ENCODE measurements at places on chromosomes 16 and 17. TPM values are rescaled to one million over a fixed set of nuclear protein-coding genes. Genes with fewer than 3 reads are reported as not detected.

DNA sequence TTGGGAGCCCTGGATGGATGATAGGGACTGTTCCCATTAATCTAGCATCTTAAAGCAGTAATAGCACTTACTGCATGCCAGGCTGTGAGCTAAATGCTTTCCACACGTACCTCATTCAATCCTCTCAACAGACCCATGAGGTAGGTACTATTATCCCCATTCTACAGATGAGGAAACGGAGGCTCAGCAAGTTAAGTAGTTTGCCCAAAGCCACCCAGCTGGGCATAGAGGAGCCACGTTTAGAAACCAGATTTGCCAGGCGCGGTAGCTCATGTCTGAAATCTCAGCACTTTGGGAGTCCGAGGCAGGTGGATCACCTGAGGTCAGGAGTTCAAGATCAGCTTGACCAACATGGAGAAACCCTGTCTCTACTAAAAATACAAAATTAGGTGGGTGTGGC is 2.0 kb upstream of the RAI1 start:
- DNase-seq, result no peak

GRCh38 chr17:11300738-11301137 is 59.7 kb downstream of the SHISA6 start:
- no peak for DNase-seq

DNA sequence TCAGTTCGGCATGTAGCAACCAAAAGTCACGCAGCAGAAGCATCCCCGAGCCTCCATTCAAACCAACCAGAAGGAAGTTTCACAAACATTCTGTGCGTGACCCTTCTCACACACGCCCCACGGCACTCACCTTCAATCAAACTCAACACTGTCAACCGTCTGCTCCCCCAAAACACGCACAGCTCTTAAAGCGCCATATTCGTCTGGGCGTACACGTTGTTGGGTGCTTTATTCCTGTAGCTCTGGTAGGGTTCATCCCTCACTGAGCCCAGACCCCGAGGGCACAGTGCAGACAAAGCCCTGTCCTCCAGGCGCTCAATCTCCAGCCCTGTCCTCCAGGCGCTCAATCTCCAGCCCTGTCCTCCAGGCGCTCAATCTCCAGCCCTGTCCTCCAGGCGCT is 2.2 kb downstream of the RAB40B start:
- DNase-seq, result peak; percentile 16

DNA sequence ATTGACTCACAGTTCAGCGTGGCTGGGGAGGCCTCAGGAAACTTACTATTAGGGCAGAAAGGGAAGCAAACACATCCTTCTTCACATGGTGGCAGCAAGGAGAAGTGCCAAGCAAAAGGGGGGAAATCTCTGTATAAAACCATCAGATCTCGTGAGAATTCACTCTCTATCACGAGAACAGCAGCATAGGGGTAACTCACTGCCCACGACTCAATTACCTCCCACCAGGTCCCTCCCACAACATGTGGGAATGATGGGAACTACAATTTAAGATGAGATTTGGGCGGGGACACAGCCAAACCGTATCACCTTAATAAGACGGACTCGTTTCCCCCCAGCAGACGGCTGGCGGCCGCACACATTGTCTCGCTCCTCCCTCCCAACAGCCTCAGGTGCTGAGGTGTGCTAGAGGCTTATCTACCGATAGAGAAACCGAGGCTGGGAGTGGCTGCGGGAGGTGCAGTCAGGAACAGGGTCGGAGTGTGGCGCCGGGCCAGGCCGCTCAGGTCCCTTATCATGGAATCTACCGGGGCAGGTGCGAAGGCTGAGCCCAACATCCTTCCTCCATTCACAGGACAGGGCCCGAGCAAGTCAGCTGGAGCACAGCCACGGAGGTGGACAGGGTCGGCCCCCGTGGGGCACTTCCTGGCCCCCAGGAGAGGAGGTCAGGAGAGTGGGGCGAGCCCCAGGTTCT is 4.9 kb upstream of the ZG16B start:
- DNase-seq, result no peak

GRCh38 chr16:68668266-68668665 is 23.2 kb downstream of the CDH3 start:
- no peak for DNase-seq

DNA sequence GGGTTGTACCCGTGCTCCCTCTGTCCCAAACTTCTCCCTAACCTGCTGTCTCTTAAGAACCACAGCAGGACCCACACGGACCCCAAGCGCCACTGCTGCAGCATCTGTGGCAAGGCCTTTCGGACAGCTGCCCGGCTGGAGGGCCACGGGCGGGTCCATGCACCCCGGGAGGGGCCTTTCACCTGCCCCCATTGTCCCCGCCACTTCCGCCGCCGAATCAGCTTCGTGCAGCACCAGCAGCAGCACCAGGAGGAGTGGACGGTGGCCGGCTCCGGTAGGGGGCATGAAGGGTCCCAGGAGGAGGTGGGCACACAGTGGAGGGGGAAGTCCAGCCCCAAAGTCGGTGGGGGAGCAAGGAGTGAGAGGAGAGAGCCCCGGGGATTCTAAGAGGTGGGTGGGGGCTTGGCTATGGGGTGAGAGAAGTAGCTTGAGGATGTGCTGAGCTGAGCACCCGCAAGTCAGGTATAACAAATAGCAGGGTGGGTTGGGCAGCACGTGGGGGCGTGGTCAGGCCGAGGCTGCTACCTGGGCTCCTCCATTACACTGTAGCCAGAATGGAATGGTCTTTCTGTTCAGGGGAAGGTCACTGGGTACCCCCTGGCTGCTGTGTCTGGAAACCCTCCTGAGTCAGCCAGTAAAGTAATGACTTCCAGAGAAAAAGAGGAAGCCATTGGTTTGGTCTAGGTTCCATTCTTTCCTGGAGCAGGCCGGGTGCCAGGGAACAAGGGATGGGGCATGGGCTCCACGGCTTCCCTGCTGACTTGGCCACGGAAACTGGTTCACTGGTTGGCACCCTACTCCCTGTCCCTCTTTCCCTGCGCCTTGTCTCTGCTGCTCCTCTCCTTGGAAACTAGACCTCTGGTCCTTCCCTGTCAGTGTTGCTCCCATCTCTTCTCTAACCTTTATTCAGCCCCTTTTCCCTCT is 7.1 kb downstream of the PRSS53 start:
- peak; percentile 69 for DNase-seq

- no peak for DNase-seq
These were observed 3.6 kb upstream of the TUBG2 start for GRCh38 chr17:42655528-42655927.

DNA sequence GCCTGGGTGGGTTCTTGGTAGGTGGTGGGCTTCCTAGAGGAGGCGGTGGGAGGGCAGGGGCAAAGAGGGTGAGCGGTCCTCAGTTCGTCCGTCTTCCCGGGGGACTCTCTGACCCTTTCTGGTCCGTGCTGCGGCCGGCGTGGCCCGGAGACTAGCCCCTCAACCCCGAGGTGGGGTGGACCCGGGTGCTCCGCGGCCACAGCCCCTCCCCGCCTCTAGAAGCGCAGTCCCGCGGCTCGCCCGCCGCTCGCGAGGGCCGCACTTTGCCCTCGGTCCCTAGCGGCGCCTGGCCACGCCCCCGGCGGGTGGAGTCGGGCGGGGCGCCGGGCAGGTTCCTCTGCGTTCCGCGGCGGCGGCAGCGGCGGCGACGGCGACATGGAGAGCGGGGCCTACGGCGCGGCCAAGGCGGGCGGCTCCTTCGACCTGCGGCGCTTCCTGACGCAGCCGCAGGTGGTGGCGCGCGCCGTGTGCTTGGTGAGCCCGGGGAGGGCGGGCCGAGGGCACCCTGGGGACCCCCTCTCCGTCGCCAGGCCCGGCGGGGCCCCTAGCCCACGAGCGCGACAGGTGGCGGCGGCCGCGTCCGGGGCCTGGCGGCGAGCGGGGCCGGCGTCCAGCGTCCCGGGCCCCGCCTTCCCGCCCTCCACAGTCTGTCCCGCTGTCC is at the start of gene SYNGR2:
Gene SYNGR2, plus strand, starts transcription at position 340 of the 661 bp plus-strand sequence. Its CDS starts 36 bp downstream, at position 376.
- peak; percentile 94 for DNase-seq

DNA sequence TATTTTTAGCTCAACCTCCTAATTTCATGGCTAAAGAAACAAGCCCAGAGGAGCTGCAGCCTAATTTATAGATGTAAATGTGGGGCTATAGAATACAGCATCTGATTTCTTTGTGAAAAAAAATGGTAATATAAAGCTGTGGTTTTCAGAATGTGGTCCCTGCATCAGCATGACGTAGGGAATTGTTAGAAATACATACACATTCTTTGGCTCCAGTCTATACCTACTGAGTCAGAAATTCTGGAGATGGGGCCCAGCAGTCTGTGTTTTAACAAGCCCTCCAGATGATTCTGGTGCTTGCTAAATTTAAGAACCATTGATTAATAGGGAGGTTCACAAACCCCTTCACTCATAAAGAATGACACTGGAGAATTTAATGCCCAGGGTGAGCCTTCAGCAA is 18.1 kb upstream of the MYH8 start:
- DNase-seq, result no peak

DNA sequence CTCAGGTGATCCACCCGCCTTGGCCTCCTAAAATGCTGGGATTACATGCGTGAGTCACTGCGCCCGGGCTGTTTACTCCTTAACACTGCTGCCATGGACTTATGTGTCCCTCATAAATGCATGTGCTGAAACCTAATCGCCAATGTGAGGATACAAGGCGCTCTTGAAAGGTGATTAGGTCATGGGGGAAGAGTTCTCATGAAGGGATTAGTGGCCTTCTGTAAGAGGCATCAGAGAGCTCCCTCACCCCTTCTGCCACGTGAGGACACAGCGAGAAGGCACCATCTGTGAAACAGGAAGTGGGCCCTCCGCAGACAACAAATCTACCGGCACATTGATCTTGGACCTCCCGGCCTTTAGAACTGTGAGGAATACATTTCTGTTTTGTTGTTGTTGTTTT is 19.1 kb downstream of the ITPRIPL2 start:
- peak; percentile 65 for DNase-seq

DNA sequence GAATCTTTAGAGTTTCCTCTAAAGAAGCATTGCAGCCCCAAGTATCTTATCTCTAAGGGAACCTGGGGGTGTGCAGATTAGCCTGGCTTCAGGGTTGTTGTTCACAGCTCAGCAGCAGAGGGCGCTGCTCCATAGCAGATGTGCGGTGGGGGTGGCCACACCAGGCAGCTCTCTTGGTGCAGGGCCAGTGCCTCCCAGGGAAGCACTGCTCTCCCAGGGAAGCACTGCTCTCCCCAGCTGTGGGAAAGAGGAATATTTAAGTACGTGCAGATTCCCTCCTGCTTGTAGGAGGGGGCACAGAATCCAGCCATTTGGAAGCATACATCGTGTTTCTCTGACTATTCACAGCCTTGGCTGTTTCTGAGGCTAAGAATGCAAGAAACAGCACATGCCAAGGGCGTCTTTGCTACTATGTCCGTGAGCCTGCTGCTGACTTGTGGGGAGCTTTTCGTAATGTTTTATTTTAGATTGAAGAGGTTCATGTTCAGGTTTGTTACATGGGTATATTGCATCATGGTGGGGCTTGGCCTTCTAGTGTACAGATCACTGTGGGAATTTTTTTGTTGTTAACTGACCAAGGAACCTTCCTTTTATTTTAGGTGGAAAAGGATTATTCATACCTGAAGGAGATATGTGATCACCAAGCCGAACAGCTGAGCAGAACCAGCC is 217.8 kb downstream of the SPECC1 start:
- DNase-seq, result peak; percentile 95

- DNase-seq, result peak; percentile 89
These were observed 5.0 kb upstream of the SPATA20 start for GRCh38 chr17:50541716-50542688.

DNA sequence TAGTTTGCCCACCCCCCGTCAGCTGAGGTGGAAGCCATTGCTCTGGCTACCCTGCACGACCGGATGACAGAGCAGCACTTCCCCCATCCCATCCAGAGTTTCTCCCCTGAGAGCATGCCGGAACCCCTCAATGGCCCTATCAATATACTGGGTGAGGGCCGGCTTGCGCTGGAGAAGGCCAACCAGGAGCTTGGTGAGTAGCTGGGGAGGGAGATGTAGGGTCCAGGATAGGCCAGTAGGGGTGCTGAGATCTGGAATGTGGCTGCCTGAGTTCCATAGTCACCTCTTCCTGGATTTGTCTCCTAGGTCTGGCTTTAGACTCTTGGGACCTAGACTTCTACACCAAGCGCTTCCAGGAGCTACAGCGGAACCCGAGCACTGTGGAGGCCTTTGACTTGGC is 6.4 kb downstream of the PFAS start:
- no peak for DNase-seq

GRCh38 chr17:47239967-47240651 is 13.5 kb upstream of the ITGB3 start:
- peak; percentile 92 for DNase-seq

- DNase-seq, result no peak
These were observed 532.8 kb downstream of the XYLT1 start for GRCh38 chr16:16938009-16938408.

DNA sequence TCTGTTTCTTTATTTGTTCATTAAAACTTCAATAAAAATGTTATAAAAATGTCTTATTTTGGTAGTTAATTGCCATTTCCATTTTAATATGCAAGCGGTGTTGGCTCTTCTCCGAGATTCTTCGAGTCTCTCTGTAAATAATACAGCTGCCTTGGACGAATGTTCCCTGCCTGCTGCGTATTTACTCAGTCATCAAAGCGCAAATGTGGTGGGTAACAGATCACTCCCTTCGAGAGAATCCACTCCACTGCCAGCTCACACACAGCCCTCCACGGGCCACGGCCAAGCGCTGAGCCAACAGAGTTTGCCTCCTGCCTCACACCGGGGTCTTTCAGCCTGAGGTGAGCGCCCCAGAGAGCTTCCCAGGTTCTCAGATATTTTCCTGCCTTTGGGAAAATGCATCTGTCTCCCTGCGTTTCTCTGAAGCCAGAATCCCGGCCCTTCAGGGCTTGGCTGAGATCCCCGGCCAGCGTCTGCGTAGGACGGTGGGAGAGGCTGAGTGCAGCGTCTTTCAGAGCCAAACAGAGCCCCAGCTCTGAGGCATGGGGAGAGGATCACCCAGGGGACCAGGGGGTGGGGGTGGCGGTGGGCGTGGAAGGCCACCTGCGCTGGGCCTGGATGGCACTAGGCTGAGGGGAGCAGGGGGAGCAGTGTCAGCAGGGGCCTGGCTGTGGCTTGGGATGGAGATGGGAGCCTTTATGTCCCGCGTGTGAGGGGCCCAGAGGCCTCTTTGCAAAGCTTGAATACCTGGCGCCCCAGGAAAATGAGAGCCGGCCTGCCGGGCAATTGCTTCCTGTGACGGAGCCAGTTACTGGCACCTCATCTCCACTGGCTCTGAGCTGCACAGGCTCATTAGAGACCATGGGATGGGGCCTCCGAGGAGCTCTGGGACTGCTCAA is 248.7 kb downstream of the RBFOX3 start:
- no peak for DNase-seq

- DNase-seq, result no peak
These were observed 29.5 kb upstream of the MYO15B start for GRCh38 chr17:75557852-75558665.

The TANC2 gene
- total RNA-seq, result 40.5 TPM

The MARCHF10 gene
- not detected for total RNA-seq

The NACA2 gene
- total RNA-seq, result not detected

The GNAO1 gene
- total RNA-seq, result 6.9 TPM

The IL34 gene
- total RNA-seq, result 21.9 TPM

The XPO6 gene
- total RNA-seq, result 88.6 TPM

The TMEM235 gene
- total RNA-seq, result not detected

The ARHGAP44 gene
- 7.4 TPM for total RNA-seq

The ZSCAN32 gene
- total RNA-seq, result 14.1 TPM

The NPIPB4 gene
- total RNA-seq, result 231 TPM

The AATK gene
- total RNA-seq, result 15.1 TPM

Measured in aorta (tissue), 5 donors.